ENCODE measurements at places on chromosomes 6 and 20. TPM values are rescaled to one million over a fixed set of nuclear protein-coding genes. Genes with fewer than 3 reads are reported as not detected.

DNA sequence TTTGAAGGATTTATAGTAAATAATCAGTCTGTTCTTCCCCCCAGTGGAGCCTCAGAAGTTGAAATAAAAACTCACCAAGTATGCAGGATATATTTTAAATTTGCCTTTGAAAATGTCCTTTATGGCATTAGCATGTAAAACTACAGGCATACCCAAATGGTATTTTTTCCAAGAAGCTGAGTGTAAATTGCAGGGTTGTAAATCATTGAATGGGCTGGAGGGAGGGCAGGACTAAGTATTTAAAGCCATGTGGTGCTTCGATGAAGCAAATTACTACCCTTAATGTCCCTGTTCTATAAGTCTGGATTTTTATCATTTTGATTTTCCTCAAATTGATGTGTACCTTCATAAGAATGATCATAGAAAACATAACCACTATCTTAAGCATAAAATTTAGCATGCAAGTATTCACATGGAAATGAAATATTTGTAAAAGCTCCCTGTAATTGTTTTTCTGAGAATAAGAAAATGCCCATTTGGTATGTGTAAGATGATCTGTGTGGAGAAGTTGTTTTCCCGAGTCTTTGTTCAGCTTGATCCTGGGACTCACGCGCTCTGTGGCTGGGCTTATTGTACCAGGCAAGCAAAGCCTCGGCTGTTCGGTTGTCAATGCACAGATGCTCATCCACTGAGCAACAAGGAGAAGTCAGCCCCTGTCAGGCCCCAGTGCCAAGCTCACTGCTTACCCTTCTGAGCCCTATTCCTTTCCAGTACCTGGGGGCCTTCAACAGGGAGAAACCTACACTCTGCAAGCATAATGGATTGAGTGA is 66.7 kb downstream of the CD164 start:
- H3K36me3 ChIP-seq = no peaks in the 10 kb centered on the region
- no peaks in the 10 kb centered on the region for H3K4me1 ChIP-seq
- H3K4me3 ChIP-seq = no peak overlapping the region
- no peak for DNase-seq
- peaks cover 4% of the 10 kb centered on the region for H3K27me3 ChIP-seq
- no peak overlapping the region for H3K27ac ChIP-seq

GRCh38 chr20:45419188-45420091 is 3.5 kb downstream of the PIGT start:
- H3K27me3 ChIP-seq = no peaks in the 10 kb centered on the region
- H3K27ac ChIP-seq = no peak overlapping the region
- no peak overlapping the region for H3K4me3 ChIP-seq
- peaks cover 9% of the 10 kb centered on the region for H3K4me1 ChIP-seq

DNA sequence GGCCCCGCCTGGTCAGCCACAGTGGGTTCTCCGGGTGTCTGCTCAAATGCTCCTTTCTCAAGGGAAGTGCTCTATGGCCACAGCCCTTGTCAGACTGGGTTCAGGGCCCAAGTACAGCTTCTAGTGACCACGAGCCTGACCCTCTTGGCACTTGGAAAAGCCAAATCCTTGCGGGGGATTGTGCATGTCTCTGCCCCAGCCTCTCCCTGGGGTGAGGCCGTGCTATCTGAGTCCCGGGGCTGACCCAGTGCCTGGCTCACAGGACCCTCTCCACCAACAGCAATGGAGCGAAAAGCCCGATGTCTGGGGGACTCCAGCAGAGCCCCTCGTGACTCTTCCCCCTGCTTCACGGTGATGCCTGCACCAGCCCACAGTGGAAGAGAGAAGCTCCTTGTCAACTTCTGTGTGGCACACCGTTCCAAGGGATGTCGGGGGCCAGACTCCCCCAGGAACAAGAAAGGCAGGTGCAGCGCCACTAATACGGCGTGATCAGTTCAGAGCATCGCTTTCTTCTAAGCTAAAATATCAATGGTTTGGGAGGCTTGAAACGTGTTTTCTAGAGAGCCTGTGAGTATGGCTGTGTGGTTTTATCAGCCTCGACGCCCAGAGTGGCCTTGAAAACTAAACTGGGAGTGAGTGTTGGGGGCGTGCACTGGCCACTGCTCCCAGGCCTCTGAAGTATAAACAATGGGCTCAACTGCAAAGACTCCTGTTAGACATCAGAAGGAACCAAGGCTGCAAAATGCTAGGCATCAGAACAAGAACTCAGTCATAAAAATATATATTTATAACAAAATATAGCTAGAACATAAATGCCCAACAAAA is 51.9 kb downstream of the DLL1 start:
- H3K27ac ChIP-seq = no peak overlapping the region
- no peak overlapping the region for H3K4me3 ChIP-seq
- no peak for DNase-seq
- H3K4me1 ChIP-seq = no peaks in the 10 kb centered on the region
- no peaks in the 10 kb centered on the region for H3K36me3 ChIP-seq
- peaks cover 2% of the 10 kb centered on the region for H3K27me3 ChIP-seq

- H3K27me3 ChIP-seq = no peaks in the 10 kb centered on the region
- H3K4me1 ChIP-seq = no peaks in the 10 kb centered on the region
- no peak for DNase-seq
- peaks cover 7% of the 10 kb centered on the region for H3K36me3 ChIP-seq
- H3K4me3 ChIP-seq = no peak overlapping the region
Observed at GRCh38 chr6:116726947-116727346, 38.6 kb downstream of the FAM162B start.

DNA sequence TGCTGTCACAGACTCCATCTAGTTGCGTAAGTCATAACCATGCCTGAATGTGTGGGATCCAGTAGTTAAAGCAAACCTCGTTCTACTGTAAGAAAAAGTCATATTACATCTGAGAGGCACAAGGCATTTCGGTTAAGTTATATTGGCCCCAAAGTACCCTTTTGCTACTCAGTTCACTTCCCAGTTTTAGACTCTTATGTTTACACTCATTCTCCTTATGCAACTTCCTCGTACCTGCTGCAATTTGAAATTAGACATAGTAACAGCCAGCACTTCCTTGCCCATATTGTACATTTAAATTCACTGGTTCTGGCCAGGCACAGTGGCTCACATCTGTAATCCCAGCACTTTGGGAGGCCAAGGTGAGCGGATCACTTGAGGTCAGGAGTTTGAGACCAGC is 37.0 kb downstream of the PEX7 start:
- no peaks in the 10 kb centered on the region for H3K4me1 ChIP-seq
- H3K36me3 ChIP-seq = no peaks in the 10 kb centered on the region
- H3K4me3 ChIP-seq = no peak overlapping the region
- H3K27me3 ChIP-seq = no peaks in the 10 kb centered on the region

Gene TULP4
- 51.9 TPM for total RNA-seq

- H3K4me1 ChIP-seq = no peaks in the 10 kb centered on the region
- no peak overlapping the region for H3K4me3 ChIP-seq
- no peak overlapping the region for H3K27ac ChIP-seq
- H3K27me3 ChIP-seq = no peaks in the 10 kb centered on the region
- DNase-seq = no peak
Observed at GRCh38 chr6:46879003-46879402, 42.7 kb downstream of the ADGRF5 start.

GRCh38 chr6:111260570-111261298 is 173.4 kb downstream of the SLC16A10 start:
- H3K27me3 ChIP-seq = no peaks in the 10 kb centered on the region
- no peaks in the 10 kb centered on the region for H3K36me3 ChIP-seq
- H3K4me3 ChIP-seq = peak overlapping the region; percentile 3
- DNase-seq = peak; percentile 53
- H3K4me1 ChIP-seq = peaks cover 11% of the 10 kb centered on the region

Gene ZC2HC1B
- total RNA-seq = not detected

Gene ULBP3
- 43.0 TPM for total RNA-seq
